ENCODE measurements at places on chromosomes 5 and 9.

GRCh38 chr9:129236441-129237145, 58.5 kb upstream of the IER5L start:
- DNase-seq, result no peak

DNA sequence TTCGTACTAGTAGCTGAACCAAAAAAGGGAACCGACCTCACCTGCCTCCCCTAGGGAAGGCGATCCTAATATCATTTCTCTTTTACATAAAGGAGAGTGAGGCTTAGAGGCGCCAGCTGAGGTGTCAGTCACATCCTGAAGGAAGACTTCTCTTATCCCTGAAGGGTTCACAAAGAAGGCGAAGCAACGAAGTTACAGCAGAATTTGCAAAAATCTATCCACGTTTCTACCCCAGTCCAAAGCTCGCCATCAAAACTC, 598 bp upstream of the KIAA1191 start:
- DNase-seq, result no peak

DNA sequence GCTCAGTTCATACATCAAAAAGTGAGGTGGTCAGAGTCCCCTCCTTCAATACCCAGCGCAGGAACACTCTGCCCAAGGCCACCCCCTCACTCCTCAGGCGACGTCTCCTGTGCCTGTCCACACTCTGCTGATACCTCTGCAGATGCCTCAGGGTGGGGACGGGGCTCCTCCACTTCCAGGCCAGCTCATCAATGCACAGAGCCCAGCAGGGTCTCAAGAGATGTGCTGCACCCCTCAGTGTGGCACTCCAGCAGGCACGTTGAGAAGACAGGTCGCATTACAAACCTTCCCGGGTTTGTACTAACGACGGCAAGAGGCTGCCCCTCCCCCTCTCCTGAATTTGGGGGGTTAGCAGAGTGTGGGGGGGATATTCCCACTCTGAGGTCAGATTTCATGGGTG, 128.5 kb downstream of the ZNF354C start:
- DNase-seq, result no peak

- no peak for DNase-seq
Measured at GRCh38 chr9:133371261-133371711, 4.6 kb downstream of the SURF4 start.

DNA sequence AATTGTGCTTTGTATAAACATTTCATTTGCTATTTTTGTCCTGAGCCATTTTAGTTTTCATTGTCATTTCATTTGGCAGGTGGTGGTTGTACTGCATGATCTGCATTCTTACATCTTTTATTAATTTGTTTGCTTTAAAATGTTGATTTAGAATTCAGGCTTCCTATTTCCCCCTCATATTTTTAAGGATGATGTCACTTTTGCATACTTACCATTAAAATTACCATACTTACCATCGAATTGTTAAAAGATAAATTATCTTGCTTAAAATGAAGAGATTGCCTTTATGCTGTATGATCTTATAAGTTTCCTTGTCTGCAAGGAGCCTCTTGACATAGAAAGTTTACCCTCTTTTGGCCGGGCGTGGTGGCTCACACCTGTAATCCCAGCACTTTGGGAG, 31.1 kb downstream of the DIMT1 start:
- no peak for DNase-seq

DNA sequence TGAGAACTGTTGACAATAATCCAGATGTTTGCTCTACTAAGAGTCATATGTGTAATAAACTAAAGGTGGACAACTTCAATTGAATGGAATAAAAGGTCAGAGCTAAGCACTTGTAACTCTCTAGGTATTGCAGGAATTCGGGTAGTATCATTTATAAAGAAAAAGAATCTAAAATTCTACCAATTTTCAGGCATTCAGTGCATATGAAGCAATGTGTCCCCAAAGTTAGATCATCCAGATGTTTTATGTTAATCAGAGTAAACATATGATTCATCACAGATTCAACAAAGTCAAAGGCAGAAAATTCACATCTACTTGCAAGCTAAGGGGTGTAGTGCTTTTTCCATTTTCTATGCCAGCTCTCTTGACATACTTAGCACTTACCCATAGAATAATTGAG, 477.1 kb downstream of the PDE4D start:
- DNase-seq, result no peak

DNA sequence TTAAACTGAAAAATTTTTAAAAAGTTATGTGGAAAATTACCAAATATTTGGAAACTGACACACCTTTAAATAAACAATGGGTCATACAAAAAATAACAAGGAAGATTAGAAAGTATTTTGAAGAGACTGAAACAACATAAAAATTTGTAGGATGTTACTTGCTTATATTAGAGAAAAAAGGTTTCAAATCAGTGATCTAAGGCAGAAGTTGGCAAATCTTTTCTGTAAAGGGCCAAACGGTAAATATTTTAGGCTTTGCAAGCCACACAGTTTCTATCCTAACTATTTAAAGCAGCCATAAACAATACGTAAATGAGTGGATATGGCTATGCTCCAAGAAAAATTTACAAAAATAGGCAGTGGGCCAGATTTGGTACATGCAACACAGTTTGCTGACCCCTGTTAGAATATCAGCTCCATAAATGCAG, 81.3 kb downstream of the OXCT1 start:
- no peak for DNase-seq

- DNase-seq, result no peak
Measured at GRCh38 chr5:74457876-74458275, 182.7 kb downstream of the ENC1 start.

- no peak for DNase-seq
Measured at GRCh38 chr5:142104491-142104890, 4.1 kb upstream of the NDFIP1 start.

Data from HEK293T (cell line).